ENCODE measurements at places on chromosomes 1 and 21. TPM values are rescaled to one million over a fixed set of nuclear protein-coding genes. Genes with fewer than 3 reads are reported as not detected.
A peak's percentile ranks its signal among the peaks of the same experiment; 100 is the strongest.

TMPRSS2 gene
- total RNA-seq: not detected

GUCA2B gene
- total RNA-seq: not detected

NSL1 gene
- 44.9 TPM for total RNA-seq

GRCh38 chr1:107739651-107740050 is 225.3 kb downstream of the VAV3 start:
- no peaks in the 10 kb centered on the region for H3K27me3 ChIP-seq
- H3K36me3 ChIP-seq: no peaks in the 10 kb centered on the region
- H3K4me1 ChIP-seq: no peaks in the 10 kb centered on the region
- DNase-seq: no peak
- H3K4me3 ChIP-seq: no peak overlapping the region

GRCh38 chr1:181033799-181034451 is at the start of gene MR1:
Gene MR1 (plus strand): TSS chr1:181033983. CDS start chr1:181034008, 25 bp downstream.
- H3K27ac ChIP-seq: peak within 1 kb of the TSS; percentile 100
- peaks cover 62% of the 10 kb centered on the region for H3K4me1 ChIP-seq
- DNase-seq: peak; percentile 49
- no peaks in the 10 kb centered on the region for H3K27me3 ChIP-seq
- peaks cover 10% of the 10 kb centered on the region for H3K36me3 ChIP-seq
- peak within 1 kb of the TSS; percentile 100 for H3K4me3 ChIP-seq

DNA sequence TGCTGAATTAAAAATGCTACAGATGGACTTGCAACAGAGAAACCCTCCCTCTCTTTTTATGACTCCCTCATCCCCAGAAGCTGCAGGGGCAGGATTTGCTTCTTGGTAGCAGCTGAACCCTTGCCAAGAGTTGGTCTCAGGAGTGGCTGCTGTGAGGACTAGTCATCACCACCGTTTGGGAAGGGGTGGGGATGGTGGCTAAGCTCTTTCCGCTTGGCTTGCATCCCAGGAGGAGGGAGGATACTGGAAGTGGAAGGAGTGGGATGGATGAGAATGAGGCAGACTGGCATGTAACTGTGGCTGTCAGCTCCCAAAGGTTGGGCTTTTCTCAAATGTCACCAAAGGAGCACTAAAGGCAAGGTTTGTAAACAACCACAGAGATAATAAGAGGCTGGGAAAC is 50.8 kb upstream of the COL24A1 start:
- H3K27me3 ChIP-seq: no peaks in the 10 kb centered on the region
- no peaks in the 10 kb centered on the region for H3K36me3 ChIP-seq
- no peaks in the 10 kb centered on the region for H3K4me1 ChIP-seq
- no peak overlapping the region for H3K27ac ChIP-seq
- H3K4me3 ChIP-seq: no peak overlapping the region
- no peak for DNase-seq

- H3K4me1 ChIP-seq: no peaks in the 10 kb centered on the region
- no peaks in the 10 kb centered on the region for H3K36me3 ChIP-seq
- DNase-seq: no peak
- H3K4me3 ChIP-seq: no peak overlapping the region
These were observed 150.9 kb downstream of the CNIH3 start for GRCh38 chr1:224767031-224767430.

DNA sequence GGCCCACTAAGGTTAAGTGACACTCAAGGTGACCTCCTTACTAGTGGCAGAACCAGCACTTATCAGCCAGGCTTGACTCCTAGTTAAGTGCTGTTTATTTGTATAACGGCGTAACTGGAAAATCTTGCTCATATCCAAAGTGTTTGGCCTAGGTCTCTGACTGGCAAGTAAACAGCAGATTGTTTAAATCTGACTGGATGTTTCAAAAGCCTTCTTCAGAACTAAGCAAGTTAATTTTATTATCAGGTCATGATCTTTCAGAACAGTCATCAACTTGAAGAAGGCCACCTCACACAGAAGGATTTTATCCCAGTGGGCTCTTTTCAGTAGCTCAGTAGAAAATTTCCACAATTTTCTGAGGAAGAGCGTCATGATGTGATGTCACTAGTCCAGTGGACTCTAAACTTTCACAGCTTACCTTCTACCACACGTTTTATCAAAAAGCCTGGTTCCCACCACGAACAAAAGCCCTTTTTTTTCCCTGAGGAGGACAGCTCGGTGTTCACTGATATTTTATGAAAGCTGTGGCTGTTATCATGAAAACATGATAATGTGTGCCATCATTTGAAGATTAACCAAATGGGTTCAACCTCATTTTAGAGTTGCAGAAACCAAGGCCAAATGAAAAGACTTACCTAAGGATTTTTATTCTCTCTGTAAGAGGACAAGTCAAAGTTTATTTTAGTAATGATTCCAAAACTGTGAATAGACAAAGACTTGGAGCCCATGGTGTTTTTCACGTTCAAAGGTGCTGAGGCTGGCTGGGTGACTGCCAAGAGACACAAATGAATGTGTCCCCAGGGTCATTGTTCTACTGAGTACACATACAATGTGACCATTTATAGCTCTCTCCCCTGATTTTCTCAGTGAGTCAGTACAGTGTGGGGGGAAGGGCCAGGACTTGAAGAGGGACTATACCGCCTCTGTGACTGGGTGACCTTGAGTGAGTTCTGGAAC is 9.1 kb downstream of the SGIP1 start:
- peaks cover 19% of the 10 kb centered on the region for H3K27me3 ChIP-seq
- DNase-seq: no peak
- no peaks in the 10 kb centered on the region for H3K36me3 ChIP-seq
- H3K4me1 ChIP-seq: no peaks in the 10 kb centered on the region
- no peak overlapping the region for H3K27ac ChIP-seq

DNA sequence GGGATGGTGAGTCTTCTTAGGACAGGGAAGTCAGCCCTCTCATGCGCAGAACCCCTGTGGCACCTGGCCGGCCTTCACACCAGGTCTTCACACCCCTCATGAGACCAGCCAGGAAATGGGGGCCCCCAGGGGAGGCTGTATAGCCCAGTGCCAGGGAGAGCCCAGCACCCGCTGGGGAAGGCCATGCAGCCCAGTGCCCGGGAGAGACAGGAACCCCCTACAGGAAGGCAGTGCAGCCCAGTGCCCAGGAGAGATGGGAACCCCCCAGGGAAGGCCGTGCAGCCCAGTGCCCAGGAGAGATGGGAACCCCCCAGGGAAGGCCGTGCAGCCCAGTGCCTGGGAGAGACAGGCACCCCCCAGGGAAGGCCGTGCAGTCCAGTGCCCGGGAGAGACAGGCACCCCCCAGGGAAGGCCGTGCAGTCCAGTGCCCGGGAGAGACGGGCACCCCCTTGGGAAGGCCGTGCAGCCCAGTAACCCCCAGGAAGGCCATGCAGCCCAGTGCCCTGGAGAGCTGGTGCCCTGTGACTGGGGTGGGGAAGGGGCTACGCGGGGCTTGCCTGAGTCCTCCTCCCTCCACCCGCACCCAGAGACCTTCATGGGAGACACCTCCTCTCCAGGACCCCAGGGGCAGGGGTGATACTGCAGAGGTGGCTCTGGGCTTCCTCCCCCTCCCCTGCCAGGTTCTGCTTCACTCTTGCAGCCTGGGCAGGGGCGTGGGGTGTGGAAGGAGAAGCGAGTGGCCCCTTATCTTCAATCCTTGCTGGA is 110.5 kb upstream of the COL6A1 start:
- no peaks in the 10 kb centered on the region for H3K27me3 ChIP-seq
- no peak overlapping the region for H3K27ac ChIP-seq
- no peaks in the 10 kb centered on the region for H3K36me3 ChIP-seq
- DNase-seq: no peak
- peaks cover 5% of the 10 kb centered on the region for H3K4me1 ChIP-seq

- H3K4me3 ChIP-seq: no peak overlapping the region
- H3K4me1 ChIP-seq: peaks cover 72% of the 10 kb centered on the region
- DNase-seq: no peak
These were observed 12.0 kb upstream of the TARBP1 start for GRCh38 chr1:234490793-234491479.

- peaks cover 16% of the 10 kb centered on the region for H3K27me3 ChIP-seq
- H3K36me3 ChIP-seq: peaks cover 18% of the 10 kb centered on the region
- DNase-seq: no peak
- no peak overlapping the region for H3K27ac ChIP-seq
- H3K4me3 ChIP-seq: no peak overlapping the region
- peaks cover 61% of the 10 kb centered on the region for H3K4me1 ChIP-seq
These were observed 23.3 kb downstream of the DUSP10 start for GRCh38 chr1:221718381-221719277.

GRCh38 chr1:70290218-70290617 is 64.3 kb downstream of the ANKRD13C start:
- H3K36me3 ChIP-seq: no peaks in the 10 kb centered on the region
- H3K27me3 ChIP-seq: no peaks in the 10 kb centered on the region
- DNase-seq: no peak
- H3K4me1 ChIP-seq: no peaks in the 10 kb centered on the region
- no peak overlapping the region for H3K4me3 ChIP-seq
- peak overlapping the region; percentile 19 for H3K27ac ChIP-seq

DNA sequence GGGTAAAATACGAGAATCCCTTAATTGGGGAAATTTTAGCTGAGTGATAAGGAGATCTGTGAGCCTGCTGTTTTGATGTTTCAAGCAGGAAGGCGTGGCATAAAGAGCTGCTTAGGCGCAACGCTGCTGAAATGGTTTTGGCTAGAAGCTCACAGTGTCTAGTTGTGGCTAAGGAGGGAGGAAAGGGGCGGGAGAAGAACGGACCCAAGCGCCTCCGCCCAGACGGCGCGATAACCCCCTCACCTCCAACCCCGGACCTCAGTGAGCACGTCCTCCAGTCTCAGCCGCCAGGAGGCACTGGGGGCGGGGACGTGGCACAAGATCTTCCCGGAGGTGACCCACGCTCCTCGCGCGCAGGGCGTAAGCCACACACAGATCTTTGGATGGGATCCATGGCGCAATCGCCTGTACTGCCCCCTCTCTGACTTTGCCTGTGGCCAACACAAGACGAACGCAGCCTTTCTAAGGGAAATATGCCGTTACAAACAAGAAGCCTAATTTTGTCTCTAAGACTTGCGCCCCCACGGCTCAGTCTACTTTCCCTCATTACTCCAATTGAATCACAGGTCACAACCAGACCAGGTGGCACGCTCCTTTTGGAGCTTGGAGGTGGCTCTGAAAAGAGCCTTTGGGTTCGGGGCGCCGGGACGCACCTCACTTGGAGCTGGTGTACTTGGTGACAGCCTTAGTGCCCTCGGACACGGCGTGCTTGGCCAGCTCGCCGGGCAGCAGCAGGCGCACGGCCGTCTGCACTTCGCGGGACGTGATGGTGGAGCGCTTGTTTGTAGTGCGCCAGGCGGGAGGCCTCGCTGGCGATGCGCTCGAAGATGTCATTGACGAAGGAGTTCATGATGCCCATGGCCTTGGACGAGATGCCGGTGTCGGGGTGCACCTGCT is 23.4 kb upstream of the RNF187 start:
- peak; percentile 90 for DNase-seq
- peak overlapping the region; percentile 84 for H3K4me3 ChIP-seq
- peak overlapping the region; percentile 58 for H3K27ac ChIP-seq
- peaks cover 29% of the 10 kb centered on the region for H3K27me3 ChIP-seq
- peaks cover 64% of the 10 kb centered on the region for H3K4me1 ChIP-seq

DNA sequence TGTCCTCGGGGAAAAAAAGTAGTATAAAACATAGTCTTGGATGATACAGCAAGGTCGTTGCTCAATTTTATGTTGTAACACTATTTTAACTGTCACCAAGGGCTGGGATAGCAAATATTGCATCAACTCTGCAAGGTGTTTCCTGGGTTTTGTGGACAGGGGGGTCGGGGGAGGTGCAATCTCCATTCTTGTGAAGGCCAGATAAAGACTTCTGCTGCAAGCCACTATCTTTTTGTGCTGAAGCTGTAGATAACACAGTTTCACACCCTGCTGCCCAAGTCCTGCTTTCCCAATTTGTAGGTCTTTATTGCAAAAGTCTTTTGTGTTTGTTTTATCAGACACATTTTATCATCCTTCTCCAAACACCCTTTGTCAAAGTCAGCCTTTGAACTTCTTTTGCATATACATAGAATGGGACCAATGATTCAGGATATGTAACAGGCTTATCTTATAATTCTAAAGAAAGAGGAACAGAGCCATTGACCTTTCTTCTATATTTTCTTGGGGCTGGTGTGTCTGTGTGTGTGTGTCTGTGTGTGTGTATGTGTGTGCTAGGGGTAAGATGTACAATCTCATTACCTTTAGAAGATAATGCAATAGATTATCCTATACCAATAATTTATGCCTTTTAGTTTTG is 140.6 kb downstream of the RUNX1 start:
- H3K27ac ChIP-seq: peak overlapping the region; percentile 78
- H3K4me1 ChIP-seq: peaks cover 80% of the 10 kb centered on the region
- no peaks in the 10 kb centered on the region for H3K36me3 ChIP-seq
- H3K4me3 ChIP-seq: peak overlapping the region; percentile 20

- H3K36me3 ChIP-seq: no peaks in the 10 kb centered on the region
- H3K27ac ChIP-seq: no peak overlapping the region
- no peak overlapping the region for H3K4me3 ChIP-seq
These were observed 29.7 kb downstream of the ENO1 start for GRCh38 chr1:8848663-8849386.

GRCh38 chr1:113046569-113046968 is 26.4 kb upstream of the LRIG2 start:
- H3K36me3 ChIP-seq: no peaks in the 10 kb centered on the region
- peak overlapping the region; percentile 30 for H3K27ac ChIP-seq
- no peak for DNase-seq
- H3K4me3 ChIP-seq: peak overlapping the region; percentile 45
- H3K27me3 ChIP-seq: no peaks in the 10 kb centered on the region

GRCh38 chr1:71087060-71087459 is 6.2 kb upstream of the ZRANB2 start:
- no peak overlapping the region for H3K4me3 ChIP-seq
- peaks cover 1% of the 10 kb centered on the region for H3K4me1 ChIP-seq
- DNase-seq: no peak
- H3K27me3 ChIP-seq: no peaks in the 10 kb centered on the region

DNA sequence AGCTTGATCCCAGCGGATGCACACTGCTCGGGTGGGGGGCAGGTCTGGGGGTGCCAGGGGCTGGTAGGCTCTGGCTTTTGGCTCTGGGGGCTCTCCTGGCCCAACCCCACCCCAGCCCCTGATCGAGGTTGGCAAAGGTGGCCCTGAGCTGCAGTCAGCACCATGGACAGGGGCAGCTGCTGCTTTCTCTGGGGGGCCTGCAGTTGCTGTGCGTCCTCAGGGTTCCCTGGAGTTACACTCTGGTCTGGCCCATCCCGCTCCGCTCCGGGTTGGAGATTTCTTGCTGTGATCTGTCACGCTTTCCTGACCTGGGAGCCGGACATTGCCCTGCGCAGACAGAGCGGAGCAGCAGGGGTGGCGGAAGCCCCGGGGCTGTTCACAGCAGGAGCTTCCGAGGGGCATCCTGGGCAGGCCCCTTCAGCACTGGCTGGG is 8.0 kb upstream of the PLCH2 start:
- no peak overlapping the region for H3K27ac ChIP-seq
- H3K4me1 ChIP-seq: no peaks in the 10 kb centered on the region
- peak; percentile 22 for DNase-seq
- no peaks in the 10 kb centered on the region for H3K27me3 ChIP-seq
- no peak overlapping the region for H3K4me3 ChIP-seq

DNA sequence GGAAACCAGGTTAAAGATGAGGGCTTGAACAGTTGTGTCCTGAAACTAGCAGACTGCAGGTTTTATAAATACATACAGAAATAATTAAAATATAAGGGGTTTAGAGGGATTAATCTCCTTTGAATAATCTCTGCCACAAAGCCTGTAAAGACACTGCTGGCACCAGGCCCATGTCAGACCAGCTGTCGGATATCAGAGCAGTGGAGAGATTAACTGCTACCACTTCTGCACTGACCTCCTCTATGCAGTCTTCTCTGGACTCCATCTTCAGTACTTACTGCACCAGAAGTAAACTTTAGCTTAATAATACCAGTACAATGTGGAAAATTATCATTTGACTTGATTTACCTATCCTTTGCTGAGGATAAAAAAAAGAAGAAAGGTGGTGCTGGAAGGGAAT is 128.6 kb downstream of the LHX4 start:
- H3K4me3 ChIP-seq: no peak overlapping the region
- peaks cover 9% of the 10 kb centered on the region for H3K4me1 ChIP-seq
- DNase-seq: no peak
- H3K27me3 ChIP-seq: no peaks in the 10 kb centered on the region
- no peaks in the 10 kb centered on the region for H3K36me3 ChIP-seq
